ENCODE measurements at places on chromosomes 12 and 14. TPM values are rescaled to one million over a fixed set of nuclear protein-coding genes. Genes with fewer than 3 reads are reported as not detected.

DNA sequence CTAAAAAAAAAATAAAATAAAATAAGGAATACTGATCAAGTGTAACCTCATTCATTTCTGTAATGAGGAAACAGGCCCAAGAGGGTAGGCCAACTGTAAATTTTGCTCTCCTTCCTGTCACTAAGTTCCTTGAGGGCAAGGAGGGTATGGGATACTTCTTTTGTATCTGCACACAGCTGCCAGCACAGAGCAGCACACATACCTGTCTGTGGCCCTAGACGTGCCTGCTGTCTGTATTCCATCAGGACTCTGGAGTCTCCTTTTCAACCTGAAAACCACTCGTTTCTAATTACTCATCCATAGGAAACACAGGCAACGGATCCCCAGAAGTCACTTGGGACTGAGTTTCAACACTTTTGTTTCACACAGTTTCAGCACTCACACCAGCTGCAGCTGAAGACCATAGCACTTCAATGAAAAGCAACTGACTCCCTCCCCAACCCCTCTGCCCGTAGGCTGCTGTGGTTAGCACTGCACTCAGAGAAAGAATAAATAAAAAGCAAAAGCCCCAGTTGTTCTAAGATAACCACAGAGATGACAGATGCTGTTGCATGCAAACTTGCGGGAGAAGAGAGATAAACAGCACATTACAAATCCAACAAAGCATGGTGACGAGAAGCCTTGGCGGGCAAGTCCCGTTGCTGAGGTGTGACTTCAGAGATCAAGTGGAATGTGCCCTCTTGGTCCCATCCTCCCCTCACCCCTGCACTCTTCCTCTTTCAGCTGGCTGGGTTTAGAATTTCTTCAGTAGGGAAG, 24.9 kb downstream of the CRACR2A start:
- DNase-seq: no peak

- peak; percentile 87 for DNase-seq
Measured at GRCh38 chr14:61296719-61297502, 15.8 kb upstream of the TMEM30B start.

DNA sequence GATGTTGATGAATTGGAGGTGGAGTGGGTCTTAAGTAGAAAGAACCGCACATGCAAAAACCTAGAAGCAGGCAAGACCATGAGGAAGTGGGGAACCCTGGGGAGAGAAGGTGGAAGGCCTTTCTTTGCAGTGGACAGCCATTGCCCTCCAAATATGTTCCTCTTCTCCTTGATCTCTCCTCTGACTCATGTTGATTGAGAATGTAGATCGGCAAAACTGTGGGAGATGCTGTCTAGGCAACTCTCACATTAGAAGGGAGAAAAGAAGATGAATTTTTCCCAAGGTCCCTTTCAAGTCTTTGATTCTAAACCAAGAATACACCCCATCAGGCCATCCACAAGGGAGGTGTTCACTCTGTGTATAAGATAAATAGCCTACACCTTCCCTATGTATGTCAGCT, 257.5 kb downstream of the MSRB3 start:
- DNase-seq: no peak

- no peak for DNase-seq
Measured at GRCh38 chr12:132583411-132583710, 27.0 kb downstream of the LRCOL1 start.

DNA sequence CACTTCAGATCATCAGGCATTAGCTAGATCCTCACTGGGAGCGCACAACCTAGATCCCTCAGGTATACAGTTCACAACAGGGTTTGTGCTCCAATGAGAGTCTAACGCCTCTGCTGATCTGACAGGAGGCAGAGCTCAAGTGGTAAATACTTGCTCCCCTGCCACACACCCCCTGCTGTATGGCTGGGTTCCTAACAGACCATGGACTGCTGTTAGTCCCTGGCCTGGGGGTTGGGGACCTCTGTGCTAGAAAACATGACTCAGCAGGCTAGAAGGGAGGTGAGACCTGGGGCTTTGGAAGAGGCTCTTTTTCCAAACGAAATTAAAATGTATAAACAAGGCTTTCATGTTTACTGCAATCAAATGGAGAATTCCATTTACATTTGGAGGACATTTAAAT, 691.1 kb downstream of the FLRT2 start:
- no peak for DNase-seq

DNA sequence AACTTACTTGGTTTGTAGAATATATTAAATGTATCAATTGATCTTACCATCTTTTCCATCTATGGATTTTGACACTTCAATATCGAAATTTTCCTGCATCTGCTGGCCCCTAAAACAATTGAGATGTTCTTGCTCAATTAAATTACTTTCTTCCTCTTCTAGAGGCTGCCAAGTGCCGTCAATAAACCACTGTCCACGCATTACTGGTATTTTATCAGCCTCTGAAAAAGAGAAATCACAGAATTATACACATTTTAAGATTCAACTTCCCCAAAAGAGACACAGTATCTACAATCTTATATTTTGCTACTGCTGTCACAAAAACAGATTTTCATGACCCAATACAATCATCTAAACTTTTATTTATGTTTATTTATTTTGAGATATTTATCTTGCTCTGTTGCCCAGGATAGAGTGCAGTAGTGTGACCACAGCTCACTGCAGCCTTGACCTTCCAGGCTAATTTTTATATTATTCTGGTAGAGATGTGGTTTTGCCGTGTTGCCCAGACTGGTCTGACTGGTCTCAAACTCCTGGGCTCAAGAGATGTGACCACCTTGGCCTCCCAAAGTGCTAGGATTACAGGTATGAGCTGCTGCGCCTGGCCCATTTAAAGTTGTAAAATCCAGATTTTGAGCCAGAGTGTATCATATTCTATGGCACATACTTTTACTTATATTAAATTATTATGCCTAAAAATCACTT, 49.3 kb downstream of the DDHD1 start:
- peak; percentile 59 for DNase-seq

SLC25A47 gene
- not detected for total RNA-seq

BCAT1 gene
- not detected for total RNA-seq

RAD51AP1 gene
- 24.7 TPM for total RNA-seq
